ENCODE measurements at places on chromosomes 12 and 14.

- no peak for DNase-seq
Observed at GRCh38 chr12:240566-240965, 22.1 kb downstream of the SLC6A13 start.

GRCh38 chr14:97723819-97724218, 926.6 kb downstream of the VRK1 start:
- no peak for DNase-seq

DNA sequence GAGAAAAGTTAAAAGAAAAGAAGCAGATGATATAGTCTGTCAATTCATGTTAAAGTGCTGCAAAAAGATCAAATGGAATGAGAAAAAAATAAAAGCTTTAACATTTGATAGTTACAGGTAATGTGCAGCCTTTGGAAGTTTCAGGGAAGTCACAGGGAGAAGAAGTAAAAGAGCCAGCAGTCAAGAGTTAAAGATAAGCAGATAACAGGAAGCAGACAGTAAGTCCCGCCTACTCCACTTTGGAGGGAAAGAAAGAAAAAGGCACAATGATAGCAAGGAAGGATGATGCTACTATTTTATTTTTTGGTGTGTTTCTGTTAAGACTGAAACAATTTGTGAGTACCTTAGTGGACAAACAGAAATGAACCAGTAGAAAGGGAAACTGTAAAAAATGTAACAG, 111.1 kb upstream of the KRR1 start:
- no peak for DNase-seq

- DNase-seq: no peak
Observed at GRCh38 chr14:34971801-34972200, 11.0 kb upstream of the SRP54 start.

DNA sequence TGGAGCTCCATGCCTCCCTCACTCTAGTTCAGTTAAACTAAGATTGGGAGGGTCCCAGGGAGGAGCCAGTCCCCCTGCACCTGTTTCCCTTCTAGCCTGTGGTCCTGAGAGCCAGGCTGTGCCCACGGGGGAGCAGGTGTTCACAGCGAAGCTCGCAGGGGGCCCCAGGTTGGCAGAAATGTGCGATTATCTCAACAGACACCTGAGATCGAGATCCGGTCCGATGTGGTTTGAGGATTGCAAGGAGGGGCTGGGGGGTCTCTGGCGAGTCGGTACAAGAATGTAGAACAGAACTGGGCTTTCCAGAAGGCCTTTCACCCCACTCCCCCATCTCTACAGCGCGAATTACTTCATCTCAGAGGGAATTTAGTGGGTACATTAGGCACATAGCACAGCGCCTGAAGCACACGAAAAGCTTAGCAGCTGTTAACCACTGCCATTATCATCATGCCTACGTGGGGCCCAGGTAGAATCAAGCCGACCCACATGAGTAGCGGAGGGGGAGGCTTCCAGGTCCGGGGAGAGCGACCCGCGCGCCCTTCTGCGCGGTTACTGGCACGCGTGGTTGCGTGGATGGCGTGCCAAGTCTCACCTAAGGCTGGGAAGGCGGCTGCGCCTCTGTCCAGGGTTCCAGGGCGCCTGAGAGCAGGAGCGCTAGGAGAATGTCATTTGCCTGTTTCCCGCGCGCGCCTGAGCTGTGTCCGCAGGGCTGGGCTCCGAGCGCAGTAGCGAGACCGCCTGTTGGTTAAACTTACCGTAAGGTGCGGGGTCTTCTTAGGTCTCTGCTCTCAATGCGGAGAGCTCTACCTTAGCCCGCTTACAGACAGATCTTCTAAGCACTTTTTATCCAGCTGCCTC, 1539.5 kb upstream of the TMEM132C start:
- no peak for DNase-seq

Measured in germinal center (tissue), 1 donor.